ENCODE measurements at places on chromosomes 5 and 9.

- DNase-seq = no peak
Observed at GRCh38 chr9:124001458-124001799, 10.1 kb upstream of the LHX2 start.

DNA sequence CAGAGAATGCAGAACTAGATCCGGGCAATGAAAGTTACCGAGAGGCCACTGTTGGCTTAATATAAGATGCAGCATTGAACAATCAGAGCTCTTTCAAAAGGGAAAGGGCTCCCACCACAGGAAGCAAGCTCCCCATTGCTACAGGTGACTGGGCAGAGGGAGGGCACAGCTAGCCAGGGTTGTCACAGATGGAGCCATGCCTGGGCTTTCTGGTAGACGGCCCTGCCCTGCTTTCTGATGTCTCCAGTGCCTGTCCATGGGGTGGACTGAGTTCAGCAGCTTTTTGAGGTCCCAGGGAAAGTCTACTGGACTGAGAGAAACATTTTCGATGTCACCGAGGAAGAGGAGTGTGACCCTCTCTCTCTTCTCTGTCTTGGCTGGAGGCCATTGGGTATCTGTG, 14.1 kb downstream of the RGS3 start:
- DNase-seq = no peak

- DNase-seq = no peak
Observed at GRCh38 chr5:33641744-33642505, 201.2 kb downstream of the TARS1 start.

- no peak for DNase-seq
Observed at GRCh38 chr5:50711280-50711679, 44.8 kb downstream of the PARP8 start.

DNA sequence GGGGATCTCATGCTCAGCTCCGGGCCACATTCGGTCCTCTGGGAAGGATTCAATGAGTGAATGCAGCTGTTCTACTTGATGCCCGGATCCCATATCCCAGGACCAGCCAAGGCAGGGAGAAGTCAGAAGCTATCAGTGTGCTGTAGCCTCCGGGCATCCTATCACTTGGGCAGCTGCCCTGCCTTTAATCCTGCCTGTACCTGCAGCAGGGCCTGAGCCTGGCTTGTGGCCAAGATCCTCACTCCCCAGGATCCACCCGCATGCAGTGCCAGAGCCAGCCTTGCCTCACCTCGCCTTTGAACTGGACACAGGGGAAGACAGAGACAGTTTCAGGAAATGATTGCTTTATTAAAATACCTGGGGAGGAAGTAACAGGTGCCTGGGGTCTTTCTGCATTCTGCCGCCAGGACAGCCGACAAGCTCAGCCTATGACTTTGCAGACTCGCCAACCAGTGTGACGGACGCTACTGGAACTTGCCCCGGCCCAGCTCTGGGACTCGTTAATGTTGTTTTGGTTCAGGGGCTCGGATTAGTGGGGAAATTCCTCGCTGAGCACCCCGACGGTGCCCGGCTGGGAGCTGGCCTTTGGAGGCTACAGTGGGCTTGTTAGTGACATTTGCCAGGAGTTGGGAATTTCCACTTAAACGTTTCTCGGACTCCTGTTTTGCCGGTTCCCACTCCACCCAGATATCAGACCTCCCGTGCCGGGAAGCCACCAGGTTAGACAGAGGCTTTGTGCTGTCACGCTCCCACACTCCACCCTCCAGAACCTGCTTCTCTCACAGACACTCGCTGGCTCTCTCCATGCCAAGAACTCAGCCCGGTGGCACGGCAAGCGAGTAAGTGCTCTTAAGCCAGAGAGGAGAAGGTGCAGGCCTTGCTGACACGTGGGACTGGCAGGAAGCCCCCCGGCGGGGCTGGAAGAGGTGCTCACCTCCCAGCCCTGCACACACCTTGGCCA, 721 bp downstream of the PTGES start:
- no peak for DNase-seq

DNA sequence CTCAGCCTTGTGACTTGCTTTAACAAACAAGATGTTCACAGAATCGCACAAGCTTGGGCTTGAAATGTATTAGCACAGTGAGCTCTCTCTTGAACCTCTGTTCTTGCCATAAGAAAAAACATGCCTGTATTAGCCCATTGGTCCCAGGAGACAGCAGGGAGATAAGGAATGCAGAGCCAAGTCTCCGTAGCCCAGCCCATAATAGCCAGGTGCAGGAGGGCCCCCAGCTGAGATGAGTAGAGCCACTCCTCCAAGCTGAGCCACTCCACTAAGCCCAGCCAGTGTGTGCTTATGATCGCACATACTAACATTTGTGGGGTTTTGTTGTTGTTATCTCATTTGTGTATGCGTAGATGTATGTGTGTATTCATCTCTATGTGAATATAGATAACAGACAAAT, 21.6 kb upstream of the SVEP1 start:
- no peak for DNase-seq

DNA sequence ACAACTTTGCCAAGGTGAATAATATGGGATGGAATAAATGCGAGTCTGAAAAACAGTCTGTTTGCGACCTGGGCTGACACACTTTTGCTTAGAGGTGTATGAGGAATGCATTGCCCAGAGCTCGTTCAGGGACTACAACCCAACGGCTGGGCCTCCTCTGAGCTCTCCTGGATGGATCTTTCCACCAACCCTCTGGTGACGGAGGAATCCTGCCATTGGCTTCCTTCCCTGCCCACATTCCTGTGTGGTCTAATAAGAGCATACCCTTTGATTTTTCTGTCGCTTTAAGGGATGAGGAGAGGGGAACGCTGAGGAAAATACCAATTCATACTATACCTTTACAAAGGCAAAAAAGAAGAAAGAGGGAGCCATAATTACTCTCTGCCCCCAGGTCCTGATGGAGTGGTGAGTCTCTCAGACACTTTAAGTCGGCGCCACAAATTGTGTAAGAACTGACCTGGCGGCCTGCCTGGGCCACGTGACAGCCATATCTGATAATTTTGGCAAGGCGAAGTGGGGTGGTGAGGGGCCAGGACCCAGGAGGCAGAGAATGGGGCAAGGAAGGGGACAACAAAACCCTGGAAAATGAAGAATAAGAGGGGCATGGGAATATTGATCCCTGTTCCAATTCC, 265.2 kb upstream of the MSX2 start:
- DNase-seq = no peak

DNA sequence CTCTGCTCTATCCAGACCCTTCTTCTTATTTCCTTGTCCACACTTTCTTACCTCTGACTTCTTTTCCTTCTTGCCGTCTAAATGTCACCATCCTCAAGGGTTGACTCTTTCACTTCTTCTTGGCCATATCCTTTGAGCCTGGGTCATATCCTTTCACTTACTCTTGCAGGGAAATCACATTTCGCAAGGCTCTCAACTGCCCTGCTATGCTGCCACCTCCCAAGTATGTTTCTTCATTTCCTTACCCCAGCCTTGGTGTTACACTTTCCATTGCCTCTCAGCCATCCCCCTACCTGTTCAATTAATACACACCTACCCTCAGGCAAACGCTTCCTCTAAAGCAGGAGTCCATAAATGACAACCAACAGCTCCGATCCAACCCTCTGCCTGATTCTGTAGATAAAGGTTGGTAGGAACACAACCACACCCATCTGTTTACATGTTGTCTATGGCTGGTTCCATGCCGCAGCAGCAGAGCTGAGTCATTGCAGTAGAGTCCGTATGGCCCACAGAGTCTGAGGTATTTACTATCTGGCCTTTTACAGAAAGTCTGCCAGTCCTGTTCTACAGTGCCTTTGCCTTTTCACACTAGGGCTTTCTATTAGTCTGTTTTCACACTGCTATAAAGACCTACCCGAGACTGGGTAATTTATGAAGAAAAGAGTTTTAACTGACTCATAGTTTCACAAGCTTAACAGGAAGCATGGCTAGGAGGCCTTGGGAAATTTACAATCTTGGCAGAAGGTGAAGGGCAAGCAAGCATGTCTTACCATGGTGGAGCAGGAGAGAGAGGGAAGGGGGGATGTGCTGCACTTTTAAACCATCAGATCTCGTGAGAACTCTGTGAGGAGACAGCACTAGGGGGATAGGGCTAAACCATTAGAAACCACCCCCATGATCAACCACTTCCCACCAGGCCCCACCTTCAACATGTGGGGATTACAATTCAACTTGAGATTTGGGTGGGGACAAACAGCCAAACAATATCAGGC, 97.9 kb downstream of the SV2C start:
- DNase-seq = no peak

GRCh38 chr9:69199769-69200470, 25.8 kb downstream of the TJP2 start:
- DNase-seq = no peak

- DNase-seq = no peak
Observed at GRCh38 chr9:114314256-114314867, 8.5 kb upstream of the ORM1 start.

GRCh38 chr5:1737790-1738405, 61.7 kb downstream of the MRPL36 start:
- no peak for DNase-seq

- DNase-seq = no peak
Observed at GRCh38 chr9:21935631-21936030, 58.6 kb downstream of the CDKN2A start.

GRCh38 chr9:35928591-35929452, 19.5 kb downstream of the SPAAR start:
- DNase-seq = no peak

GRCh38 chr5:67102708-67103107, 93.9 kb downstream of the CD180 start:
- DNase-seq = no peak

DNA sequence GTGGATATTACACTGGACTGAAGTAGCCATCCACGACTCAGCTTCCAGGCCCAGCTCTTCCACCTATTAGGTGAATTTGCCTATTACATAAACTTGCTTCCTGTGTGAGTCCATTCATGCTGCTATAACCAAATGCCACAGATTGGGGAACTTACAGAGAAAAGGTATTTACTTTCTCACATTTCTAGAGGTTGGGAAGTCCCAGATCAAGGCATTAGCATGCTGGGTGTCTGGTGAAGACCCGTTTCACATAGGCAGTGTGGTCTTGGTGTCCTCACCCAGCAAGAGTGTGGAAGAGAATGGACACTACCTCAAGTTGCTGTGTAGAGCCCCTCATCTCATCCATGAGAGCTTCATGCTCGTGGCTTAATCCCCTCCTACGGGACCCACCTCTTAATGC, 282.6 kb downstream of the IRX1 start:
- DNase-seq = no peak

DNA sequence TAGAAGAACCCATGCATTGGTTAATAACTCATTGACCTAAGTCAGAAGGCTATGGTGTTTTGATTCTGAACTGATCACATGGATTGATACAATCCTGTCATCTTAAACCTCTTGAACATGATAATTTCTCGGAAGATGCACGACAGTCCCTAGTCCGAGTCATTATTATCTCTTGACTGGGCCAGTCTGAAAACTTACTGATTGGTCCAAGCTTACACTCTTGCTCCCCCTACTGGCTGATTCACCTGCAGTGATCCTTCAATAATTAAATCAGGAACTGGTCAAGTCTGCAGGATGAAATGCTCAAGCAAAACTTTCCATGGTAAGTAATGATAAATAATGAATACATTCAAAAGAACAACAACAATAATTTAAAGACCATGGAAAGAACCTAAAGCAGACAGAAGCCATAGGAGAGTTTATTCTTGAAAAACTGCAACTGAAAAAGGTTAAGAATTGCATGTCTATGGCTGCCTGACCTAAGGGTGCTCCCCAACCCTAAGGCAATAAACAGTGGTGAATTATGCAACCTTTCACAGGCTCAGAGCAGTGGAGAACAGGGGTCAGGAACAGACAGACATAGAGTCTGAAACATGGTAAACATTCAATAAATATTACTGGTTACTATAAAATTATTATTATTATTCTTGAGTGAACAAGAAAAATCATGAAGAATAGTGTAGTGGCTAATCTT, 79.3 kb downstream of the BRINP1 start:
- DNase-seq = no peak

DNA sequence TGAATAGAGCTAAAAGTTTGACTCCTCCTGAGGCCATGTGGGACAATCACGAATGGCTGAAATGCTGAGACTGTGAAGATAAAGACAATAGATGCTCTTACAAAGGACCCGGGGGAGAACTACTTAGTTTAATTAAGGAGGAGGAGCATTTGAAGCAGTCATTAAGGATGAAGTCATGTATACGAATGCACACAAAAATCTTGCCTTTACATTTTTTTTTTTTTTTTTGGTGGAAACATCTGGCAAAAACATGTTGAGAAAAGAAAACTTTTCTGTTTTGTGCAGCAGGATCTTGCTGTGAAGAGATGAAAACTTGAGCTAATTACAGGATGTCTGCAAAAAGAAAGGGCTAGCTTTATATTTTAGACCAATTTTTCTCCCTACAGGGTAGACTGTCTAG, 42.3 kb upstream of the NR3C1 start:
- no peak for DNase-seq

DNA sequence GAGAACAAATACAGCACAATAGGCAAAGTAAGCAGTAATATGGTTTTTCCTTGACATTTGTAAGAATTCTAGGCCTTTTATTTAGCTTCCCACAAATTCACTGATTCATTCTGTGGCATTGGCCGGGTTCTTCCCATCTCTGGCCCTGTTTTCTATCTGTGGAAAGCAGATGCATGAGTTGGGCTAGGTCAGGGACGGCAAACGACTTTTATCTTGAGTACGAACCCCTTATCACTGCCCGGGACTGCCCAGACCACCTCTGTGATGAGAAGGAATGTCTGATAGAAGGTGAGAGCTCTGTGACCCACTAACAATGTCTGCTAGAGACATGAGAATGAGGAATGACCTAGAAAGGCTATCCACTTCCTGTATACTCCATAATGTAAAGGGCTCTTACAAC, 35.4 kb upstream of the ADAM19 start:
- DNase-seq = no peak

GRCh38 chr5:174231956-174232487, 186.5 kb downstream of the NSG2 start:
- DNase-seq = no peak

DNA sequence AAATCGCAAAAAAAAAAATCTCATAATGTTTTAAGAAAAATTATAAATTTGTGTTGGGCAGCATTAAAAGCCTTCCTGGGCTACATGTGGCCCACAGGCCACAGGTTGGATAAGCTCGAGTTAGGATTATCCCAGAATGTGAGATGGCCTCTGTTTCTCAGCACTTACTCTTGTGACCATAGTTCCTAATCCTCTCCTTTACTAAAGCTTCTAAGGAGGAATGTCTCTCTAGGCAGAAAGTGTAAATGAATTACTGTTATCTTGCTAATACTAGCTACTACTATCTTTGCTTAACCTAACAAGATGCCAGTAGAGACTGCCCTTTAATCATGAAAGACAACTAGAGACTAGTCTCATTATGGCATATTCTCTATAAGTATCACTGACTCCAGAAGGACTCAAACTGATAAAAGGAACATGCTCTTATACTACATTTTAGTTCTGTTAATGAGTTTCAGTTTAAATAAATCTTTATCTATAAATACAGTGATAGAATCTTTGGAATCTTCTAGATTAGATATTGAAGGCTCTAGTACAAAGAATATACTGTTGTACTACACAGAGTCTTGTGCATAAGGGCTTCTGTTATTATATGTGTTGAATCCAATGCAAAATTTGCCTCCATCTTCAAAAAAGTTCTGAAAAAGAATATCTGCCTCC, 13.8 kb downstream of the INVS start:
- no peak for DNase-seq
